ENCODE measurements at places on chromosomes 3 and 15.

- DNase-seq: no peak
These were observed 1196.3 kb upstream of the GBE1 start for GRCh38 chr3:82957696-82958095.

DNA sequence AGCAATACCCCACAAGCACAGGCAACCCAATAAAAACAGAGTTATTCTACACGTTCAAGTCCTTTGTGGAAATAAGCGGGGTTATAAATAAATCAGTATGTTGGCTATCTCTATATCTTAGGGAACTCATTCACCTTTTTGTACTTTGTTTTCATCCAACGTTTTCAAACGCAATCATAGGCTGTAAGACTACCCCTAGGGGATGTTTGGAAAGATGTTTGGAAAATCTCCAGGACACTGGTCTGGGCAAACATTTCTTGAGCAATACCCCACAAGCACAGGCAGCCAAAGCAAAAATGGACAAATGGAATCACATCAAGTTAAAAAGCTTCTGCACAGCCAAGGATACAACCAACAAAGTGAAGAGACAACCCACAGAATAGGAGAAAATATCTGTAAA, 70.1 kb downstream of the CLDN11 start:
- no peak for DNase-seq

DNA sequence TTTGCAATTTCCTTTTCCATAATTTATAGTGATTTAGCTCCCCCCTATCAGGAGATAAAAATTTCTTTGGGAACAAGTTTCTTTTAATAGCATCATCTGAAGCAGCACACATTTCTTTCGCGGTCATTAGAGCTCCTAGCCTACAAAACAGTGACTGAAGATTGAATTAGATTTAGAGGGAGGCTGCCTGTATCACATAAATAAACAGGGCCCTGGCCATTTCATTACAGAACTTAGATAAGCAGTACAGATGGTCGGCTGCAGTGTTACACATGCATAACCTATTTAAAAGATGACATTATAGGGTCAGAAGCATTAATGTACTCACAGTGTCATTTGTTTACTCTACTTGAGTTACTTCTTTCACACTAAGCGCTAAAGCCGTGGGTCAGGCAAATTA, 81.4 kb upstream of the SLC25A26 start:
- no peak for DNase-seq

DNA sequence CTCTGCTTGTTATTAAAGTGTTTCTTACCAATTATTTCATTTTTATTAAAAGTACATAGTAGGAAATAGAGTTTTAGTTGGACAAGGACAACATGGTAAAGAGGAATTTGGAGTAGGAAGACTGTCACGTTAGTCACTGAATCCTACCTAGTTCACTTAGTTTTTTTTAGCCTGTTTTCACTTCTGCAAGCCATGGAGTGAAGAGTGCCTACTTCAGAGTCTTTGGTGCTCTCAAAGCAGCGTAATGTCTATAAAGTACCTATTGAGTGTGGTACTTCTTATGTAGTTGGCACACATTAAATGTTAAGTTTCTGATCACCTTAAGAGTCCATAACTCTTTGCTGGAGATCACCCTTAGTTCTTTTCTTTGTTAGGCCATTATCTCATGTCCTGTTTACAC, 78.7 kb downstream of the LPP start:
- no peak for DNase-seq

- no peak for DNase-seq
These were observed 260.5 kb downstream of the PYDC2 start for GRCh38 chr3:191721390-191721861.

DNA sequence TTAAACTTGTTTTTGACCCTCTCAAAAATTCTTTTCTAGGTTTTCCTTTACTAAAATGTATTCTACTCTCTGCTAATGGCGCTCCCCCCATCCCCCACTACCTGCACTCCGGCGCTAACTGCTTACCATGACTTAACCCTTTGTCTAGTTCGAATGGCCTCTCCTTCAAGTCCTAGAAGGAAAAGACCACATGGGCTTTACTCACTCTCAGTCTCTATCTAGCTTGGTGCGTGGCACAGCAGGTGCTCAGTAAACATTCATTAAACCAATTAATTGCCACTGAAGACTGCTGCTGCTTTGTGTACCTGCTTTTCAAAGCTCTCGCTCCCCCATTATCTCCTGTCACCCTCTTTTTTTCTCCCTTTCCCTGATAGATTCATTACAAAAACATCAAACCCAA, 457.7 kb upstream of the THRB start:
- DNase-seq: no peak

GRCh38 chr3:117080872-117081271, 371.3 kb downstream of the TUSC7 start:
- no peak for DNase-seq

DNA sequence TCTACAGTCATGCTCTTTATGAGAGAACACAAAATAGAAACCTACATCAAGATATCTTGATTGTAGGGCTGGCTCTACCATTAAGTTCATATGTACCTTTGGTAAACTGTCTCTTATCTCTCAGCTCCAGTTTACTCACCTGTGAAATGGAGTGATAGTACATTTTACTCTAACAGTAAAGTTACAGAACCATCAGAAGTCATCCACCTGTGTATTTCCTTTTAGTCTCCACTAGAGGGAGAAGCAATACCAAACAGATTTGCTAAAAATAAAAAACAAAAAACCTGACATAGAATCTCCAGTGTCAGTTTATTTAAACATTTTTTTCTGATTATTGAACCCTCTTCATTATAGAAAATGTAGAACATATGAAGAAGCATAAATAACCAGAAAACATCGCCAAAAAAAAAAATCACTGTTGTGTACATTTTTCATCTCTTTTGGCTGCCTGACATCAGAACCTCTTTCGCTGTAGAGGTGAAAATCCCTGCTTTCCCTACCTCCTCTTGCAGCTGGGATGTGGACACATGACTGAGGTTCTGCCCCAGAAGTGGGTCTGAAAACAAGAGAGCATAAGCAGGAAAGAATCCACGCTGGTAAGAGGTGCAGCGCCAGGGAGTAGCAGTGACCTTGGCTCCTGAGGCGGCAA, 48.7 kb upstream of the WDR72 start:
- DNase-seq: no peak

DNA sequence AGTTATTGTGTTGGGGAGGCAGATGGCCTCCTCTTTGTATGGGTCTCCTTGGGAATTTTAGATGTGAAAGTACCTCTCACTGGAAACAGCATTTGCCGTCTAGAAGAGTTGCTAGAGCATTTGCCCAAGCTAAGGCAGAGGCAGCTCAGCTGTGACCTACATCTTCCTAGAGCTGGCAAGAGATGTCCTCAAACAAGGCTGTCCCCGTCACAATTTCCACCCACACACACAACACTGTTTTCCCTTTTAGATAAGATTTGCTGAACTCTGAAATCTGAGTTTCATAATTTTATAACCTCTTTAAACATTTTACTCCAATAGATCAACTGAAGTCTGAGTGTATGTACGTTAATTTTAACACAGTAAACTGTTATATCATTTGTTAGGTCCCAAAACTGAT, 352.6 kb downstream of the EPHB1 start:
- DNase-seq: no peak

- no peak for DNase-seq
These were observed 322.4 kb upstream of the CBLB start for GRCh38 chr3:106191211-106191610.

DNA sequence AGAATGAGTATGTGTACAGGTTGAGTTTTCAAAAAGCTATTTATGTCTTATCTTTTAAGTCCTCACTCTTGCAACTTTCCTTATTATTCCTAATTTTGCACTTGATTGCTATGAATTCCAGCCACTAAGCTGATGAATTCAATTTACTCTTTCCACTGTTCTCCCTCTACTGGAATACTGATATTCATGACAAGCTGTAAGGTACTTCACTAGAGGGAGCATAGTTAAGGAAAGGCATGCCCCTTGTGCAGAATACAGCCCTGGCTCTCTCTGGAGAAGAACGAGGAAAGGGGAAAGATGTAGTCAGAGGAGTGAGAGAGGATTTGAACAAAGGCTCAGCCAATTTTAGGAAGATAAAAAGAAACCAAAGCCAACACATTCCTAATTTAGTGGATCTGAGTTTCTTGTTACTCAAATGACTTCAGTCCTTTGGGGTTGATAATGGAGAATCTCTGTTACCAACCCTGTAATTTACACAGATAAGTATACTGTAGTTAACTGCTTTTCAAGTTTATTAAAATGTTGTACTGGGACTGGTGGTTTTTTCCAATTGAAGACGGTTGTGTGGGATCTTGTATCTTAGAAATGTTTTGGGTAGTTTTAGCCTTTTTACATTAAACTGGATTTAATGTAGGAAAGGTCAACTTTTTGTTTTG, 4.0 kb downstream of the SCAANT1 start:
- no peak for DNase-seq

DNA sequence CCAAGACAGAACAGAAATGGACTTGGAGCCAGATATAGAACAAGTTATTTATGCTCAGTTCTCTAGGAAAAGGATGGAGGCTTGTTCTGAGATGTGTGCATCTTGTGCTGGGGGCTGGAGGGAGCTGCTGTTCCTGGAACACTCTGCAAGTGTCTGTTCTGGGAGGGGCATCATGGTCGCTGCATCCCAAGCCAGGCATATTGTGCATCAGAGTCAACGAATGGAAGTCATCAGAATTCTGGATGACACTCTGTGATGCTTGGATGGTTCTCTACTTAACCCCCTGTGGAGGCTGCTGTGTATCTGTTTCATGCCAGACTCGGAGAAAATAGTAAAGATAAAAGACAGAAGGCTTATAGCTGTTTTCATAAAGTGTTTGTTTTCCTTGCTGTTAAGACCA, 34.7 kb downstream of the RPL22L1 start:
- no peak for DNase-seq

- no peak for DNase-seq
These were observed 105.3 kb downstream of the RARB start for GRCh38 chr3:25533399-25533798.

- DNase-seq: no peak
These were observed 140.7 kb upstream of the NSMCE3 start for GRCh38 chr15:29410338-29410737.

DNA sequence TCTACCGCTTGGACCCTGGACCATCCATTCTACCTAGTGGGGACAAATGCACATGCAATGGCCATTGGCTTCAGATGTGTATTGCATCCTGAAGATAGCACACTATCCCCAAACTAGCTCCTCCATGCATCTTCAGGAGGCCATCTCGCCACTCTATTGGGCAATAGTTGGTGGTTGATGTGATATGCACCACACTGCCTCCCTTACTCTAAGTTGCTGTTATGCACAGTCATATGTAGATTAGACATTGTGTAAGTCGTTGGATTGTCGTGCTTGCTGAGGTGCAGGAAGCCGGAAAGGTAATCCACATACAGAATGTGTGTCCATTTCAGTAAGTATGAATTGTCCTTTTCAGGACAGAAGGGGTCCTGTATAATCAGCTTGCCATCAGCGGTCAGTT, 26.7 kb upstream of the PLA2G4D start:
- no peak for DNase-seq

GRCh38 chr15:69604072-69604411, 151.4 kb downstream of the RPLP1 start:
- DNase-seq: no peak

- no peak for DNase-seq
These were observed 80.2 kb downstream of the SHQ1 start for GRCh38 chr3:72768006-72768441.

DNA sequence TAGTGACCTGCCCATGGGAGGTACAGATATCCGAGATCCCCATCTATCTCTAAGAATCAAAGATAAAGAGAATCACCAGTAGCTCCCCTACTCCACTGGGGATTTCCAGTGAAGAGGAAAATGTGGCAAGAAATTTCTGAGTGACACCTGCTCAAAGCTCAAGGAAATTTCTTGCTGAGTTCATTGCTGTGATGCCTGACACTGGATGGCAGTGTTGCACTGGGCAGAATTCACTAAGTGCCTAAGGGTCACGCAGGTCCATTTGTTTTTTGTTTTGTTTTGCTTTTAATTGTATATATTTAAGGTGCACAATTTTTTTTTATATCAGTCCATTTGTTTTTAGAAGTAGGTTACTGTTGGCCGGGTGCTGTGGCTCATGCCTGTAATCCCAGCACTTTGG, 109.5 kb upstream of the KCNAB1 start:
- no peak for DNase-seq

DNA sequence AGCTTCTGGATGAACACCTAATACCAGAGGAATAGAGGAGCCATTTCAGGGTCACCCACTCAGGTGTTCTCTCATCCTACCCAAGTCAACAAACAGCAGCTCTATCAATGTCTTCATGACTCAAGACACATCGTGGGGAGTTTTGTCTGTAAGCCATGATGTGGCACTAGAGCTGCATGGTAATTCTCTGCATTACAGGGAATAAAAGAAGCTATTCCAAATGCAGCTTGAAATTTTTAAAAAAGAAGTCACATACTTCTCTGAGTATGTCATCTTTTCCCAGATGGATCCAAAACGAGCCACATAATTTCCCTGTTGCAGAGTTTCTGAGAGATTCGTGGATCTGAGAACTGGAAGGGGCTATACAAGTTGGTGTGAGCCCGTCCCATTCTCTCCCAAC, 6.1 kb upstream of the THSD4 start:
- no peak for DNase-seq

- DNase-seq: no peak
These were observed 5.9 kb upstream of the ITPKA start for GRCh38 chr15:41487802-41488201.
